ENCODE measurements at places on chromosomes 12 and 14. TPM values are rescaled to one million over a fixed set of nuclear protein-coding genes. Genes with fewer than 3 reads are reported as not detected.

DNA sequence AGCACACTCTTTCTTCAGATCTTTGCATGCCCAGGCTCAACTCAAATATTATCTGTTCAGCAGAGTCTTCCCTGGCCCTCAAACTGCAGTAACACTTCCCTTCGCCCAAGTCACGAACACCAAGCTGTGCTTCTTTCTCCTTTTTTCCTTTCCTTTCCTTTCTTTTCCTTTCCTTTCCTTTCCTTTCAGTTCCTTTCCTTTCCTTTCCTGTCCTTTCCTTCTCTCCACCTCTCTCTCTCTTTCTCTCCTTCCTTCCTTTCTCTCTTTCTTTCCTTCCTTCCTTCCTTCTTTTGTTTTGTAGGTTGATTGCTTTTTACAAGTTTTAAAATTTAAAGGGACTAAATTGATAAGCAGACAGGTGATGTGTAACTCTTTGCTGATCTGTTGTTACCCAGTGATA, 19.0 kb upstream of the ADGRD1 start:
- DNase-seq: no peak
- H3K27me3 ChIP-seq: no peaks in the 10 kb centered on the region
- H3K4me1 ChIP-seq: no peaks in the 10 kb centered on the region
- H3K36me3 ChIP-seq: no peaks in the 10 kb centered on the region
- H3K4me3 ChIP-seq: no peak overlapping the region

DNA sequence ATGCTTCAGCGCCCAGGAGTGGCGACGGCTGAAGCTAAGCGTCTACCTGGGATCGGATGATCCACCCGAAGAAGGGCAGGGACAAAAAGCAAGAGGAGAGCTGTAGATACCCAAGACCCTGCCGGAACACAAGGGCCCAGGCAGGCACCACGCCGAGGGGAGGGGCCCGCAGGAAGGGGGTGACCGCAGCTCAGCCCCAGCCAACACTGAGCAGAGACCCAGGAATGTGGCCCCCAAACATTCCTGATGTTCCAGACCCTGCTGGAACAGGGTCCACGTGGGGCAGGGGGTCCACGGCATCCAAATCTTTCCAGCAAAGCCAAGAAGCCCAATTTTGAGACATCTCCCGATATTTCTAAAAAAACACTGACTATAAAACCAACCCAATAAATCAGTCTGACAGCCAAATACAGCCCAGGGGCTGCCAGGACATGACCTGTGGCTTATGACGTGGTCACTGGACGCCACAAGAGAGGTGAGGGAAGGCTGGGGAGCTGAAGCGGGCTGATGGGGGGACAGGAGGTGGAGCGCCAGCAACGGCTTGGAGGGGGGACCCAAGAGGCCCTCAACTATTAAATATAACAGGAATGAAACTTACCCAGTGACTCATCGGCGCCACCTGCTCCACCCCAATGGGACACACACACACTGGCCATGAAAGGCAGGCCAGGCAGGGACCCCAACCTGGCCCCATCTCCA, 58.9 kb downstream of the NCOR2 start:
- peak overlapping the region; percentile 75 for H3K27ac ChIP-seq
- peak; percentile 63 for DNase-seq
- H3K27me3 ChIP-seq: no peaks in the 10 kb centered on the region
- H3K36me3 ChIP-seq: no peaks in the 10 kb centered on the region
- no peak overlapping the region for H3K4me3 ChIP-seq

DNA sequence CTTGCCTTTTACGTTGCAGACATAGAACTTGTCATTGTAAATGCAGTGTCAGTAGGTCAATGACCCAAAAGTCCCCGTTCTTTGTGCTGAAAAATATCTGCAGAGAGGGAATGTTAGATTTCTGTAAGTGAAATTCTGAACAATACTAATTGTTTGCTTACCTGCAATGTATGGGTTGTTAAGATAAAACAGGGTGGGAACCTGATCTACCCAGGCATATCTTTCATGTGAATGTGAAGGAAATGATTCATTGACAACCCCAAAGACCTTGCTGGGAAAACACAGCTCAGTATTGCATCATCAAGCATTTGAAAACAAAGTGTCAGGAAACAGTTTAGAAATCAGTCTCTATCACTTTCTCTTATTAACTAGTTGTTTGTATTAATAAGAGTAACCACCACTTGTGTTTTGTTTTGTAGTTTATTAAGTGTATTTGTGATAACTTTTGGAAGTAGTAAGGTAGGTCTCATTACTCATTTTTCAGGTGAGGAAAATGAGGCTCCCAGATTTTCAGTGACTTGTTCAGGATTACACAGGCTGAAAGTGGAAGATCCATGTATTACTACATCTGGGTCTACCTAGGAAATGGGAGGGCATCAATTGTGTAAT, 57.9 kb upstream of the SLC38A2 start:
- H3K4me1 ChIP-seq: peaks cover 16% of the 10 kb centered on the region
- H3K36me3 ChIP-seq: no peaks in the 10 kb centered on the region
- H3K27me3 ChIP-seq: no peaks in the 10 kb centered on the region
- H3K4me3 ChIP-seq: no peak overlapping the region

SRSF9 gene
- 30.6 TPM for total RNA-seq

TMCC3 gene
- total RNA-seq: 4.4 TPM

FOXN4 gene
- not detected for total RNA-seq

PPP1R36 gene
- total RNA-seq: not detected

DNA sequence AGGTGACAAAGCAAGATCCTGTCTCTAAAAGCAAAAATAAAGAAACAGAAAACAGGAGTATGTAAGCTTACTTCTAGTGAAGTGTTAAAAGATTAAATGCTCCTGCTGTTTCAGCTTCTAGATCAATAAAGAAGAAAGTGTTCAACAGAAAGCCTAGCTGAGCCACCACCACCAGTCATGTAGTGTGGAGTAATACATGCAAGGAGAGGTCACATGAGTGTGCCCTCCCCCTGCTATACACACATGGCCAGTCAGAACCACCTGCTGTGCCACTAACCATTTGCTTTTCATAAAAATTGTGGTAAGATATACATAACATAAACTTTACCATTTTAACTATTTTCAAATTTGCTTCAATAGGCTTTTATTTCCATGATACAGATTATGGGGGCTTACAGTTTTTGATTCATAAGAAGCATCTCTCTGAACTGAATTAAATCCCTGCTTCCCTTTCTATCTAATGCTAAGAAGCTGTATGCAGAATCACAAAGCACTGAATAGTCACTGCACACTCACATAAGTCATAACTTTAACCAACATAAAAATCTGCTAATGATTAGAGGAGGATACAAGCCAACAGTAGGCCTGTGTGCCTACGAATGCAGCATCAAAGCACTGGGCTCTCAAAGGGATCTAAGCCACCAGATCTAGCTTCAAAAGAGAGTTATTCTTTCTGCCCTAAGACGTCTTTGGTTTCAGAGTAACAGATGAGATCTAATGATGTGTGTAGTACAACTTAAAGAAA, 515.5 kb downstream of the C12orf50 start:
- no peaks in the 10 kb centered on the region for H3K36me3 ChIP-seq
- DNase-seq: no peak
- no peak overlapping the region for H3K27ac ChIP-seq
- no peak overlapping the region for H3K4me3 ChIP-seq
- H3K27me3 ChIP-seq: no peaks in the 10 kb centered on the region

DNA sequence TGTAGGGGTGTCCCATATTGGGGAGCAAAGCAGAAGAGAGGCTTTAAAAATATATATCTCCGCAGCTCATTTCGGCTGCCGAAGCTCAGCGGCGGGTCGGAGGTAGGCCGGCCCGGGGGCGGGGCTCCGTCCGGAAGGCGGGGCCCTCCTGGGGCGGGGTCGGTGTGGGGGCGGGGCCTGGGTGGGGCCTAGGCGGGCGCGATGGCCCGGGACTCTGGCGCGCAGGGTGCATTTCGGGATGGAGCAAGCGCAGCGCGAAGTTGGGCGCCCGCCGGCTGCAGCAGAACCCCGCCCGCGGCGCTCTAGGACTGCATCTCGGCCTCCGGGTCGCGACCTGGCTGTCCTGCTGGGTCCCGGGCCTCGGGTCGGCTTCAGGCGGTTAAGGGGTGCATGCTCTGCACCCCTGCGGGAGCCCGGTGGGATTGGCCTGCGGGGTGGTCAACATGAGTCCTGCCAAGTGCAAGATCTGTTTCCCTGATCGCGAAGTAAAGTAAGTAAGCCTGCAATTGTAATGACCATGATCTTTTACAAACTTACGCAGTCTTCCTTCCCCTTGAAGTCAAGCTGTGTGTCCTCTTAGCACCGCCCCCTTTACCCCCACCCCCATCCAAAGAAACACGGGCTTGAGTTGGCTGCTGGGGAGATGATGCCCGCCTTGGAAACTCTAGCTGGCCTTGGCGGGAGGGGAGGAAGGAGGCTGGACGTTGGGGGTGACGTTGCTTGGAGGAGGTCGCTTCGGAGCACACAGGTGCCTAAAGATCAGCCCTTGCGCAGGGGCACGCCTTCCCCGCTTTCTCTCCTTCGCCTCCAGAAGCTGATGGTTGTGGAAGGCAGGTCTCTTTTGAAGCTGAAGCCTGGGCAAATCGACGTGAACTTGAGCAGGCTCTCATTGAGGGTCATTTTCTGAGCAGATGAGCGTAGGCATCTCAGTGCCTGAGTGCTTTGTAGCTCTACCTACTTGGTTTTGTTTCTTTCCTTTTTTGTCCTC, 38.4 kb downstream of the ACACB start:
- H3K4me3 ChIP-seq: peak overlapping the region; percentile 28
- H3K36me3 ChIP-seq: no peaks in the 10 kb centered on the region
- peak overlapping the region; percentile 80 for H3K27ac ChIP-seq
- H3K4me1 ChIP-seq: peaks cover 33% of the 10 kb centered on the region

MMP14 gene
- 48.1 TPM for total RNA-seq

SPTB gene
- total RNA-seq: 109 TPM

DNA sequence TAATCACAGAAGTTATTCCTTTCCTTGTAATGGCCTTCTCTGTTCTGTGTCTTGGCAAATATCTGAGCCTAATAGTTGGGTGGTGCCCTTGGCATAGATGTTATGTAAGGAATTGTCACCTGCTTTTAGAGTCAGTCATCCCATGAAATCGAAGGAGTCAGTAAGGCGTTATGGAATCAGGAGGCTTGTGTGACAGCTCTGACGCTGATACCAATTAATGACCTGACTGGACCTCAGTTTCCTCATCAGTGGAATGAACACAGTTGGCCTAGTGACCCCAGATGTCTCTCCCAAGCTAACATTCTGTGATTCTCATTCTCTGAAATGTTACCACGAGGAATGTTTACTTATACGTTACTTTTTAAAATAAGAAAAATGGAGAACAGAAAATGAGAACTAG, 32.1 kb downstream of the TXNRD1 start:
- H3K4me1 ChIP-seq: no peaks in the 10 kb centered on the region
- H3K36me3 ChIP-seq: no peaks in the 10 kb centered on the region
- no peaks in the 10 kb centered on the region for H3K27me3 ChIP-seq
- DNase-seq: no peak
- no peak overlapping the region for H3K27ac ChIP-seq

- no peak for DNase-seq
- no peaks in the 10 kb centered on the region for H3K27me3 ChIP-seq
- no peak overlapping the region for H3K4me3 ChIP-seq
- H3K36me3 ChIP-seq: no peaks in the 10 kb centered on the region
- no peak overlapping the region for H3K27ac ChIP-seq
These were observed 7.7 kb downstream of the SLC6A13 start for GRCh38 chr12:254912-255311.

CDCA3 gene
- 8.3 TPM for total RNA-seq

GRCh38 chr12:34291426-34291901, 269.2 kb downstream of the ALG10 start:
- DNase-seq: no peak
- H3K36me3 ChIP-seq: no peaks in the 10 kb centered on the region
- H3K27me3 ChIP-seq: no peaks in the 10 kb centered on the region
- no peak overlapping the region for H3K4me3 ChIP-seq

- H3K36me3 ChIP-seq: no peaks in the 10 kb centered on the region
- peak; percentile 90 for DNase-seq
- H3K4me3 ChIP-seq: peak within 1 kb of the TSS; percentile 73
- peaks cover 38% of the 10 kb centered on the region for H3K4me1 ChIP-seq
- peak within 1 kb of the TSS; percentile 98 for H3K27ac ChIP-seq
These were observed at the start of gene GABARAPL1 for GRCh38 chr12:10212739-10213131. Gene GABARAPL1 (plus strand): TSS chr12:10212877. CDS start chr12:10213130, 253 bp downstream.

RAB15 gene
- 70.4 TPM for total RNA-seq

C1R gene
- total RNA-seq: 343 TPM

DNA sequence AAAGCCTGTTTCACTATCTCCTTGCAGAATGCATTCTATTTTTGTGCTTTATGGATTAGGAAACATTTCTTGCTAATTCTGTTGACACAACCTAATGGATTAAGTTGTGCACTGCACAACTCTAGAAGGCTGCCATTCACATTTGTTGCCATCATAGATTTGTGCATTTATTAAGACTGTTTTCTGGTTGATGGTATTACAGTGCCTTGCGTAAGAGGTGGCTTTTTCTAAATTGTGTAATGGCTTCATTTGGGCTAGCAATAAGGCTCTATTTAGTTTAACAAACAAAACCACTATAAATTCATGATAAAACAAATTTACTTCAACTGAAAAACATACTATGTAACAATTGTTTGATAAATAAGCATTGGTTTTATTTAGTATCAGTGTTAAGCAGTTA, 175.9 kb downstream of the TRHDE start:
- H3K27me3 ChIP-seq: no peaks in the 10 kb centered on the region
- H3K4me1 ChIP-seq: no peaks in the 10 kb centered on the region
- DNase-seq: no peak
- H3K27ac ChIP-seq: no peak overlapping the region
- no peak overlapping the region for H3K4me3 ChIP-seq

TEX22 gene
- total RNA-seq: not detected

GRCh38 chr12:113838896-113839295, 127.2 kb downstream of the RBM19 start:
- H3K4me1 ChIP-seq: no peaks in the 10 kb centered on the region
- H3K36me3 ChIP-seq: peaks cover 23% of the 10 kb centered on the region
- H3K27ac ChIP-seq: no peak overlapping the region
- no peak overlapping the region for H3K4me3 ChIP-seq
- H3K27me3 ChIP-seq: no peaks in the 10 kb centered on the region
- DNase-seq: no peak

DNA sequence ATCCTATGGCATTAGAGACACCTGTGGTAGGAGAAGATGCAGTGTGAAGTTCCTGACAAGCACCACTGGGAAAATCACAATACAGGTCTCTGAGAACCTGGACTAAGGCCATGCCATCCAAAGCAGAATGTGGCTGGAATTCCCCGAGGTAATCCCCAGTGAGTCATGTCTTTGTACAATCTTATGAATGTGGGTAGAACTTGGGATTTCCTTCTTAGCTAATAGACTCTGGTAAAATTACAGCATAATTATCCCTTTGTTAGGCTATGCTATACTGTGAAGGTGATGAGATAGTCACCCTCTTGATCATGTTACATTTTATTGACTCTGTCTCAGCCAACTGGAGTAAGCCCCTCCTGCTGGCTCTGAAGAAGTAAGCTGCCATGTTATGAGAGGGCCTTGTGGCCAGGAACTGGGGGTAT, 224.3 kb upstream of the DCN start:
- H3K36me3 ChIP-seq: no peaks in the 10 kb centered on the region
- no peak for DNase-seq
- H3K4me1 ChIP-seq: no peaks in the 10 kb centered on the region

GRCh38 chr12:90745211-90745610, 209.8 kb downstream of the CCER1 start:
- no peak overlapping the region for H3K27ac ChIP-seq
- no peaks in the 10 kb centered on the region for H3K4me1 ChIP-seq
- no peak for DNase-seq
- no peaks in the 10 kb centered on the region for H3K27me3 ChIP-seq

Measured in heart left ventricle (tissue), 16 donors.